CD4-positive, alpha-beta T cell treated with Interleukin-21 for 1 hour (primary cell): ENCODE measurements at places on chromosomes 7 and 10.
A peak's percentile ranks its signal among the peaks of the same experiment; 100 is the strongest.

- no peak for DNase-seq
Measured at GRCh38 chr10:108911814-108912541, 1011.3 kb downstream of the XPNPEP1 start.

DNA sequence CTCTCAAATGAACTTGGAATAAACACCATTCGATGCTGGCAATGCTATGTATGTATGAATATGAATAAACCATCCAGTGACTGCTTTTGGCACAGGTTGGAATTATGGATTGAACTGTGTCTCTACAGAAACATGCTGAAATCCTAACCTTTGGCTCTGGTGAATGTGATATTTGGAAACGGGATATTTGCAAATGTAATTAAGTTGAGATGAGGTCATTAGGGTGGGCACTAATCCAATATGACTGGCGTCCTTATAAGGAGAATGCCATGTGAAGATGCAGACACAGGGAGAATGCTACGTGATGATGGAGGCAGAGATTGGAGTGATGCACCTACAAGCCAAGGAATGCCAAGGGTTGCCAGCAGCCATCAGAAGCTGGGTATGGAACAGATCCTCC, 3.4 kb upstream of the ACTR3B start:
- no peak for DNase-seq

DNA sequence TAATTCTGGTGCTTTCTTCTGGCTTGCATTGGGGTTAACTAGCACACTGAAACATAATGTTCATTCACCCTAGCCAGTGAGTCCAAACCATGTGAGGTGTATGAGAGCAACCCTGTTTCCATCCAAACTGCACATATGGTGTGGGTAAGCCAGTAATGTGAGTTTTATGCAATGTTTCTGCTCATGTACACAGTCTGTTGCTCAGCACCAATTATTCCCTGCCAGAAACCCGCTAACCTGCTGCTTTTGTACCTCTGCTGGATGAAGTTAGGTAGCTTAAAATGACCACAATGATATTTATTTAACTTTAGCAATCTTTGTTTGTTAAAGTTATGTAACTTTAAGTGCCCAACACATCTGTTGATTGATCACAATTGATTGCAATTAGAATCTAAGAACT, 93.7 kb upstream of the RPA3 start:
- DNase-seq = no peak

- no peak for DNase-seq
Measured at GRCh38 chr10:11838298-11838852, 15.2 kb downstream of the PROSER2 start.

- DNase-seq = peak; percentile 47
Measured at GRCh38 chr10:31322647-31323046, 3.6 kb downstream of the ZEB1 start.

DNA sequence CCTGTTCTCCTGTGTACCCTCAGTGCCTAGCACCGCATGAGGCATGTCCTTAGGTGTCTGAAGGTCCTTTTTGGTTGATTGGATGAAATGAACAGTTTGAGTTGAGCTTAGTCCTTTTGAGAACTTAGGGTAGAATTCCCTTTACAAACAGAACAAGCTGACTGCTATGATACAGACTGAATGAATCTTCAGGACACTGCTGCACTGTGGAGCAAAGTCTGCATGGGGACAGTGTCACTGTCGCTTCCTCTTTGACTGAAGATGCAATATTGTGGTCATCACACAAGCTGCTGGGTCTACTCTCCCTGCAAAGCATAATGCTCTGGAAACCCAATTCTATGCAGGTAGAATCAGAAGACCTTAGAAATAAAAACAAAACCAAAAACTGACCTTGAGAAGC, 8.6 kb upstream of the PLAU start:
- DNase-seq = no peak

DNA sequence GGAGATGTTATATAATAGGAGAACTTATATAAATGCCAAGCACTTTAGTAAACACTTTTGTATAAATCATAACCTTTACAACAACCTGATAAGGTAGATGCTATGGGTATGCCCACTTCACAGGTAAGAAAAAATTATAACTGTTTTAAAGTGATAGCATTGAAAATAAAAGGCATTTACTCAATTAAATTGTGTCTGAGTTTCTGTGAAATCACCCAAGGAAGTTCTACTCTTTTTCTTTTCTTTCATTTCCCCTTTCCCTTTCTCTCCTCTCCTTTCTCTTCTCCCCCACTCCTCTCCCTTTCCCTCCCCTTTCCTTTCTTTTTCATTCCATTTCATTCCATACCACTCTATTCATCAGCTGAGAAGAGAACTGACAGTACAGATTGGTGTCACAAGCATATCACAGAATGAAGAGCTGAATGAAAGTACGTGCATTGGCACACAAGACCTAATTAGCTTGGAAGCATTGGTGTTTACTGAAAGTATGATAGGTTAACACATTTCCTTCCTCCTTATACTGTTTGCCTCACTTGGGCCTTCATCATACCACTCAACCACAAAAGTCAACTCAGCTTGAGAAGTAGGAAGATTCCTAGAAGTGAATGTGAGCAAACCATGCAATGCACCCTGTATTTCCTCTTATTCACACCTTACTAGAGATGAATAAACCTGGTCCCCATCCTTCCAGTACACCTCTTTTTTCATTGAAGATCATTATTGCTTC, 117.9 kb upstream of the AGR3 start:
- DNase-seq = peak; percentile 20

GRCh38 chr7:35533902-35534301, 161.0 kb downstream of the HERPUD2 start:
- no peak for DNase-seq
